ENCODE measurements at places on chromosomes 6 and 20. TPM values are rescaled to one million over a fixed set of nuclear protein-coding genes. Genes with fewer than 3 reads are reported as not detected.

GRCh38 chr6:96234444-96234843, 218.7 kb downstream of the FUT9 start:
- no peaks in the 10 kb centered on the region for H3K36me3 ChIP-seq
- H3K27me3 ChIP-seq, result no peaks in the 10 kb centered on the region
- no peak overlapping the region for H3K4me3 ChIP-seq

DNA sequence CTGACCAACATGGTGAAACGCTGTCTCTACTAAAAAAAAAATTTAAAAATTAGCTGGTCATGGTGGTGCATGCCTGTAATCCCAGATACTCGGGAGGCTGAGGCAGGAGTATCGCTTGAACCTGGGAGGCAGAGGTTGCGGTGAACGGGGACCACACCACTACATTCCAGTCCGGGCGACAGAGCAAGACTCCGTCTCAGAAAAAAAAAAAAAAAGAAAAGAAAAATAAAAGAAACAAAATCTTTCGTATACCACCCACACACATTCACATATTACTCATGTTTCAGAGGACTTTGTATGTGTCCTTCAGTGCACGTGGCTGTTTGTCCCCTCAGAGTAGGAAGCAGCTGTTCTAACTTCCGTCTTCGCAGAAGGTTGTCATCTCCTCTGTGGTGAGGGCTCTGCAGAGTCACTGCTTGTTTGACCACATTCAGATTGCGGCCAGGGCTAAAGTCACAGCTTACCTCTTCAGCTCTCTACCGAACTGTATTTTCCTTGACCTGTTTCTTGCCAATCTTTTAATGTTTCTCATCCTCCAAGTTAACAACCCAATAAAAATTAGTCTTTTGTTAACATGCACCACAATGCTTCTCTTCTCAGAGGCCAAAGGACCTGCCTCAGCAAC, 36.6 kb upstream of the HIVEP1 start:
- no peak overlapping the region for H3K4me3 ChIP-seq
- no peak for DNase-seq
- H3K27me3 ChIP-seq, result no peaks in the 10 kb centered on the region
- H3K36me3 ChIP-seq, result no peaks in the 10 kb centered on the region
- H3K27ac ChIP-seq, result no peak overlapping the region
- H3K4me1 ChIP-seq, result no peaks in the 10 kb centered on the region

FAM209A gene
- 6.3 TPM for total RNA-seq

DNA sequence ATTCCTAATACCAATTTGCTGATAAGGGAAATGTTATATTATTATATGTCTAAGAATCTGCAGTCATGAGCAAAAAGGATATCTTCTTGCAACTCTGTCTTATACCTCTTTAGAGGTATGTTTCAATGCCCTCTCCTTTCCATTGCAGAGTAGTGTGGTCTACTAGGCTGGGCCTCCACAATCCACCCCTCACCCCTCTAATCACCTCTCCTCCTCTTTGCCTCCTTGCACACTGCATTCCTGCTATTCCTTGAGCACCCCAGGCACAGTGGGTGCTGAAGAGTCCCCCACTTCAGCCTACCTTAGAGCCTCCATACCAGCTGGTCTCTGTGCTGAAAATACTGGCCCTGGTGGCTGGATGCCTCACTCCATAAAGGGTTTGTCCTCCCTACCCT, 26.9 kb downstream of the ARMC2 start:
- no peak overlapping the region for H3K27ac ChIP-seq
- no peak overlapping the region for H3K4me3 ChIP-seq
- no peaks in the 10 kb centered on the region for H3K36me3 ChIP-seq
- H3K27me3 ChIP-seq, result no peaks in the 10 kb centered on the region
- no peak for DNase-seq

CFAP206 gene
- total RNA-seq, result not detected

GRCh38 chr20:62473717-62474603, 1.8 kb downstream of the GATA5 start:
- H3K27me3 ChIP-seq, result peaks cover 2% of the 10 kb centered on the region
- H3K4me1 ChIP-seq, result no peaks in the 10 kb centered on the region
- H3K4me3 ChIP-seq, result no peak overlapping the region

CRISP3 gene
- total RNA-seq, result not detected

- no peaks in the 10 kb centered on the region for H3K4me1 ChIP-seq
- no peak for DNase-seq
- H3K27me3 ChIP-seq, result no peaks in the 10 kb centered on the region
- H3K36me3 ChIP-seq, result no peaks in the 10 kb centered on the region
These were observed 87.7 kb downstream of the ME1 start for GRCh38 chr6:83343121-83343520.

CST4 gene
- not detected for total RNA-seq

- no peak for DNase-seq
- no peak overlapping the region for H3K27ac ChIP-seq
- H3K4me1 ChIP-seq, result peaks cover 6% of the 10 kb centered on the region
- H3K36me3 ChIP-seq, result peaks cover 82% of the 10 kb centered on the region
- no peak overlapping the region for H3K4me3 ChIP-seq
These were observed 117.3 kb downstream of the MAP3K4 start for GRCh38 chr6:161108916-161109315.

DNA sequence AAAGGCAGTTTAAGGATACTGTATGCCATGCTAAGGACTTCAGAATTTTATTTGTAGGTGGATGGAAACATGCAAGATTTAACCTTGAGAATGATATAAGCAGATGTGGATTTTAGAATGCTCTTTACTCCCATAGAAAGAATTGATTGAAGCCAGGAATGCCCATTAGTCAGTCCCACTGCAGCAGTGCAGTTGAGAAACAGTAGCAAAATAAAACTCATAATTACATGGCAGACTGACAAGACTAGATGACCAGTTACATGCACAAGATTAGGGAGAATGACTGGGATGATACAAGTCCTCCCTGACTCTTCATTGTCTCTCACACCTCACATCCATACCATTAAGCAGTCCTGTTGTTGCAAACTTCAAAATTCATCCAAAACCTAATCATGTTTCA, 83.9 kb downstream of the PDE10A start:
- H3K27me3 ChIP-seq, result no peaks in the 10 kb centered on the region
- no peaks in the 10 kb centered on the region for H3K4me1 ChIP-seq
- H3K27ac ChIP-seq, result no peak overlapping the region
- no peaks in the 10 kb centered on the region for H3K36me3 ChIP-seq

FKBP5 gene
- total RNA-seq, result 79.4 TPM

- no peak for DNase-seq
- H3K27me3 ChIP-seq, result no peaks in the 10 kb centered on the region
- H3K36me3 ChIP-seq, result no peaks in the 10 kb centered on the region
- no peak overlapping the region for H3K4me3 ChIP-seq
These were observed 436.7 kb downstream of the MEI4 start for GRCh38 chr6:78089531-78089930.

- no peak overlapping the region for H3K27ac ChIP-seq
- H3K4me1 ChIP-seq, result no peaks in the 10 kb centered on the region
- no peak overlapping the region for H3K4me3 ChIP-seq
- no peaks in the 10 kb centered on the region for H3K36me3 ChIP-seq
- no peak for DNase-seq
These were observed 33.8 kb downstream of the FLRT3 start for GRCh38 chr20:14303651-14304050.

DNA sequence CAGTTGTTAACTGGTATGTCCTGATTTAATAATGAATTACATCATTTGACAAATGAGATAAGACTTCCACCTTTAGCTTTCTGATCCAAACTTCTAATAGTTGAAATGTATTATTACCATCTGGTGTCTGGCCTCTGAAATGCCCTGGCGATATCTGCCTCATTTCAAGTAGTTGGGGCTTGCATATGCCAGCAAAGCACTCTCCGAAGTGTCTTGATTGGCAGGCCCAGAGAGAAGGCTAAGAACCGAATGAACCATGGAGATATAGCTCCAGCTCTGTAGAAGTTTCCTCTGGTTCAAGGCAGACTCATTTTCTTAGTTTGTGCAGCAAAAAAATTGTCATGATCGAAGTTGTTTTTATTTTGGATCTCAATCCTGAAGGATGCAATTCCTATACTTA, 13.4 kb upstream of the HIVEP2 start:
- no peaks in the 10 kb centered on the region for H3K36me3 ChIP-seq
- DNase-seq, result no peak
- H3K27me3 ChIP-seq, result no peaks in the 10 kb centered on the region
- no peak overlapping the region for H3K27ac ChIP-seq
- no peak overlapping the region for H3K4me3 ChIP-seq

MPIG6B gene
- total RNA-seq, result 0.40 TPM

PDRG1 gene
- total RNA-seq, result 9.3 TPM

GRCh38 chr6:37321516-37322415, 32.0 kb upstream of the RNF8 start:
- H3K27me3 ChIP-seq, result no peaks in the 10 kb centered on the region
- H3K27ac ChIP-seq, result no peak overlapping the region
- H3K4me3 ChIP-seq, result no peak overlapping the region
- peaks cover 51% of the 10 kb centered on the region for H3K36me3 ChIP-seq

DNA sequence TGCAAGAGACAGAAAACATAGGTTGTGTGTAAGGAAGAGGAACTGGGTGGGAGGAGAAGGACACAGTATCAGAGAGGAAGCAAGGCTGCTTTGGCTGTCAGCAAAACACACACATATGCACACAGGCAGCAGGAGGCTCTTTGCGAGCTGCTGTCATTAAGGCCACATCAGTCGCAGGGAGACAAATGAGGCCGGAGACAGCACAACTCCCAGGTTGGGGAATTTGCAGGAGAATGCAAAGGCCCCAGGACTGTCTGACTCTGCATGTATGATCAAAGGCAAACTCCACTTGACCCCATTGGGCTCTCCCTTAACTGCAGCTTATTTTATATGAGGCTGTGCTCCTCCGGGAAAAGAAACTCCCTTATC, 35.3 kb downstream of the METTL24 start:
- no peak for DNase-seq
- H3K4me3 ChIP-seq, result no peak overlapping the region
- H3K4me1 ChIP-seq, result no peaks in the 10 kb centered on the region
- H3K36me3 ChIP-seq, result no peaks in the 10 kb centered on the region
- no peak overlapping the region for H3K27ac ChIP-seq

All from naive thymus-derived CD4-positive, alpha-beta T cell (primary cell).